ENCODE measurements at places on chromosomes 2 and 18.

- no peak for DNase-seq
Observed at GRCh38 chr2:86441392-86441881, 266 bp downstream of the KDM3A start.

GRCh38 chr2:100747996-100748615, 71.8 kb upstream of the NPAS2 start:
- DNase-seq = no peak

DNA sequence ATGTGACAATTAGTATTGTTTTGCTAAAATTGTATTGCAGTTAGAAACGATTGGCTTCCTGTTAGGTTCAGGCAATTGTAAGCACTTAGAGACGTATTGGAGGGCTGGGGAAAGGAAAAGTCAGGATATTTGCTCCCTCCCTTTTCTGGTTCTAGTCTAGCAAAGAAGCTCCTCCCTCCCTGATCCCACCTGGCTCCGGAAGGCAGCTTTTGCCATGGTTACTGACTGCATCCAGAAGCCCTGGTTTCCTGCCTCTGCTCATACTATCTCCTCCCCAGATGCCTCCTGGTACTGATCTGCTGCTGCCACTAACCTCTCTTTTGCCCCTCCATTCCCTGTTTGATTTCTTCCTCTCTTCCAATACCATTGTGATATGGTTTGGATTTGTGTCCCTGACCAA, 275.9 kb downstream of the MREG start:
- no peak for DNase-seq

- no peak for DNase-seq
Observed at GRCh38 chr18:3367491-3368091, 82.4 kb upstream of the TGIF1 start.

- no peak for DNase-seq
Observed at GRCh38 chr18:63903851-63904570, 3.7 kb upstream of the SERPINB10 start.

- DNase-seq = no peak
Observed at GRCh38 chr18:8979258-8979988, 123.1 kb upstream of the NDUFV2 start.

DNA sequence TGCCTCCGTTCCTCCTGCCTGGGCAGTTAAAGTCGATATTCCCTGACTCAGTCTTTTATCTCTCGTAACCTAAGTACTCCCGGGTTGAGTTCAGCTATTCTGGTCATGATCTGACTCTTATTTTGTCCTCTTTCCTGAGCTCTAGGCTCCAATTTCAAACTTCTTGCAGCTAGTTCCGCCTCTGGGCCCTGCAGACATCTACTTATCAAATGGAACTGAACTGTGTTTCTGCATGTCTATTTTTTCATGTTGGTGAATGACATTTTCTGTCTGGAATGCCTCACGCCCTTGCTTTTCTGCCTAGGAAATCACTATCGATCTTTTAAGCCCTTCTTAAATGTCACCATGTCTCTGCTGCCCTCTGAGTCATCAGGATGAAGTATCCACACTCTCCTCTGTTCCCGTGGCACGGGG, 101.5 kb downstream of the VAPA start:
- no peak for DNase-seq

DNA sequence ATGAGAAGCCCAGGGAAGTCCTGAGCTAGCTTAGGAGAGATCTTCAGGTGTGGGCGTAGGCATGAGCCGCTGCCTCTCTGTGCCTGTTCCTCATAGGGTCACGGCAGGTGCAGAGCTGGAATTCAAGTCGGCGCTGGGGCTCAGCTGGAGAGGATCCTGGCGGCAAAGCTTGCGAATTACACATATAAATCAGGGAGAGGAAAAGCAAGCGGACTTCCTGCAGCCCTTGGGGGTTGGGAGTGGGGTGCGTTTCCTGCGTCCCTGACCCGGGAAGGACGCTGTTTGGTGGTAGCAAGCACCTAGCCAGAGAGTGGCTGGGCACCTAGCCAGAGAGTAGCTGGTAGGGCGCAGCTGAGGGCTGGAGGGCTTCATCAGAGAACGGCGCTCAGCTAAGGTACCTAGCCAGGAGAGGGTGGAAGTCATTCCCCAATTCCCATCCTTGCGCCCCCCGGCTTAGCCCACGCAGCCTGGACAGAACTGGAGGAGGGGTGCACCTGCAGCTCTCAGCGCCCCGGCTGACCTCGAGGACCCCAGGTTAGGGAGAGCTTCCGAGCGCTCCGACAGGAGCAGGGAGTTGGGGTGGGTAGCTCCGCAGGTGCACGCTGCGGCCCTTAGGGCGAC, 459 bp upstream of the EFR3B start:
- DNase-seq = no peak

GRCh38 chr18:70420146-70420898, 131.5 kb downstream of the SOCS6 start:
- DNase-seq = no peak

GRCh38 chr2:190973262-190973661, 40.7 kb downstream of the STAT1 start:
- DNase-seq = no peak

GRCh38 chr2:176502619-176503018, 233.4 kb downstream of the MTX2 start:
- no peak for DNase-seq

DNA sequence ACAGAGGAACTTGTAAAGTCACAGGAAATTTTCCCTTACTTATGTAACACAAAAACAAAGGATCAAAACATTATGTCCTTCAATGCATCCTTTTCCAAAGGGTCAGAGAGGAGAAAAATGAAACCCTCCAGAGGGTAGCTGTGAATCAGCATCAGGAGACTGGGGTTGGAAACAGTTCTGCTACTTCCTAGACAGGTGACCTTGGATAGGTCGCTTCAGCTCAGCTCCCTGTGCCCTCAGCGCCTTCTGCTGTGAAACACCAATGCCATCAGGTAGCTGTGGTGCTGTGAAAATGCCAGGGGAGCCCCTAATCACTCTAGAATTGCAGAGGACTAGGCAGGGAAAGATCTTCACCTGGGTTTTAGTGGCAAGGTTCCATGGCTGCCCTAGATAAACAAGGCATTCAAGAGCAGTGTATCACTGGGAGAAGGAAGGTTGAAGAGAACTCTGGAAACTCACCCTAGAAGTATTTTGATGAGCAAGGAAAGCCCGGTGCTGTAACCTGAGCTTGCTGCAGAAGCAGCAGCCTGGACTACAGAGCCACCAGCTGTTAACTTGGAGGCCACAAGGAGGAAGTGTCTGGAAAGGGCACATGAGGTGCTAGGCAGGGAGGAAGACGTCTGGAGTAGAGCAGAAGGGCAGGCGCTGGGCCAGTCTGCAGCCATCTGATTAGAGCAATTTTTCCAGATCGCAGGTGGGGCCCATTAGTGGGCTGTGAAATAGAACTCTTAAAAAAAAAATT, 100.7 kb upstream of the MCFD2 start:
- no peak for DNase-seq

- DNase-seq = no peak
Observed at GRCh38 chr2:226794751-226795171, 4.9 kb downstream of the IRS1 start.

- DNase-seq = no peak
Observed at GRCh38 chr2:62415019-62415431, 91.0 kb downstream of the TMEM17 start.

- no peak for DNase-seq
Observed at GRCh38 chr2:207768866-207769596, 675 bp downstream of the FZD5 start.

DNA sequence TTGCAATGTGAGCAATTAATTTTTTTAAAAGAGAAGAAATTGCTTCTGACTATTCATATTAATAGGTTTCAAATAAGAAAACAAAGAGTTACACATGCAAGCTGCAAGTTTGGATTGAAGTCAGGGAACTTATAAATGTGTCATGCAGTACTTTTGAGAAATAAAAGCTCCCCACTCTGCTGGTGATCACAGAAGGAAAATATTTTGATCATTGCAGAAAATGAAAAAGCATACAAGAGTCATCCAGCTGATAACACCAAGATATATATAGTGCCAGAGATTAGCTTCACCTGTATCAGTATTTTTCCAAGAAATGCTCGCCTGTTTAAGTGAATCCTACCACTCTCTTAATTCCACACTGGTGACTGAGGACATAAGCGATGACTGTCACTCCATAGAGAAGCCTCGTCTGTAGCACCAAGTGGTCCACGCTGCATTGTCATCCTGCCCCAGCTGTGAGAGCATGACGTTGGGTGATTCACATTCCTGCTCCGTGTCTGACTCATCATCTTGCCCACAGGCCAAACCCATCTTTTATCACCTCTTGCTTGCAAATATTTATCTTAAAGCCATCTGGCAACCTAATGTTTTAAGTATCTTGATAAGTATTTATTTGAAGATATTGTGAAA, 178.0 kb downstream of the ASXL3 start:
- DNase-seq = peak; percentile 4

All from GOT3 (cell line).